Activated CD4-positive, CD25-positive, alpha-beta regulatory T cell treated with anti-CD3 and anti-CD28 coated beads, Interleukin-2, amount 50 U/mL, for 72 hours (primary cell): ENCODE measurements at places on chromosomes 7 and 10.

DNA sequence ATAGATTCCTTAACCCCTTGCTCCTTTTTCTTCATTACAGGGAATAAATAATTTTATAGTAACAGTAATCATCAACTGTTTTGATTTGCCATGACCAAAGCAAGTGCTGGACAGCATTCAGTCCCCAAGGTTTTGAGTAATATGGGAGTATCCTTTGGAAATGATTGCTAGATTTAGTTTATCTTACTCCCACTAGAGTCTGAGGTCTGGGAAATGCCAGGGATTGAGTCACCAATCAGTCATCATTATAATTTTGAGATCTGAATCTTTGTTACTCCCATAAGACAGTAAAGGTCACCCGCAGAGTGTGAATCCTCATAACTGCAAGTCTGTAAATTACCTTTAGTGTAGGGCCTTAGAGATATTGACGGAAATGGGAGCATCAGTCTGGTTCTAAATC lies 133.7 kb upstream of the SEMA3E start:
- DNase-seq = no peak

- DNase-seq = no peak
These were observed 17.0 kb upstream of the NODAL start for GRCh38 chr10:70458329-70459060.

DNA sequence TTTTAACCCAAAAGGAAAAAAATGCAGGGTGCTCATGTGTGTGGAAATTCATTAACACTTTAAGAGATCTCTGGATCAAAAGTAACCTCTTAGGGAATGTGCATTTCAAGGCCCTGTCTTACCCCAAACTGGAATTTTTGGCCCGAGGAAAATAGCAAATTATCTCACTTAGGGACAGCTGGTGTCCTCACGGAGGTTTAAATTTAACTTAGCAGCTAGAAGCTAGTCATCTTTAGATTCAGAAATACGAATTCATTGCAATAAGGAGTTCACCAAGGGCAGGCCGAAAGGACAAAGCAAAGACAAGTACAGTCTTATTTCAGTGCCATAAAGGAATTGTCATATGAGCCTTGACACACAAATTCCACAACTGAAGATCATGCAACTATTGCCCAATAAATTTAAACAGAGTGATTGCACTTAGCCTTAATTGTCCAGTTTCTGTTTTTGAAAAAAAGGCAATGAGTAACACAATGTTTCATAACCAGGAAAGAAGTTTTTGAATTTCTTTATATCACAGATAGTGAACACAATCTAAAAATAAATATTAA lies 22.4 kb upstream of the SEMA3C start:
- no peak for DNase-seq

DNA sequence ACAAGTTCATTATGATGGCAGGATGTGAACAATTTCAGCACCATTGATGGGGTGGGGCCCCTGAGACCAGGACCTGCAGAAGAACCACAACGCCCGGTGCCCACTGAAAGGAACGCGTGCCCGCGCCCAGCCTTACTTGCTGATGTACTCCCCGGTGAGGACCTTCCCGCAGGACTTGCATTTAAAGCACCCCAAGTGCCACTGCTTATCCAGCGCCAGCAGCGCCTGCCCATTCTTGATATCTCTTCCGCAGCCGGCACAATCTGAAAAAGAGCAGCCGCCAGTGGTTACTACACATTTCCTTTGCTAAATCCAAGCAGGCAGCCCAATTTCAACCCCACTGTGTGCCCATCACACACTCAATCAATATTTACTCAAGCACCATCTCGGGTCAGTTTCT lies 110.6 kb downstream of the ABLIM1 start:
- DNase-seq = no peak

- DNase-seq = no peak
These were observed 75.4 kb downstream of the PROSER2 start for GRCh38 chr10:11898372-11899066.
